ENCODE measurements at places on chromosomes 3 and 15.

GRCh38 chr15:41950489-41950888 is 21.9 kb downstream of the EHD4 start:
- DNase-seq = no peak

DNA sequence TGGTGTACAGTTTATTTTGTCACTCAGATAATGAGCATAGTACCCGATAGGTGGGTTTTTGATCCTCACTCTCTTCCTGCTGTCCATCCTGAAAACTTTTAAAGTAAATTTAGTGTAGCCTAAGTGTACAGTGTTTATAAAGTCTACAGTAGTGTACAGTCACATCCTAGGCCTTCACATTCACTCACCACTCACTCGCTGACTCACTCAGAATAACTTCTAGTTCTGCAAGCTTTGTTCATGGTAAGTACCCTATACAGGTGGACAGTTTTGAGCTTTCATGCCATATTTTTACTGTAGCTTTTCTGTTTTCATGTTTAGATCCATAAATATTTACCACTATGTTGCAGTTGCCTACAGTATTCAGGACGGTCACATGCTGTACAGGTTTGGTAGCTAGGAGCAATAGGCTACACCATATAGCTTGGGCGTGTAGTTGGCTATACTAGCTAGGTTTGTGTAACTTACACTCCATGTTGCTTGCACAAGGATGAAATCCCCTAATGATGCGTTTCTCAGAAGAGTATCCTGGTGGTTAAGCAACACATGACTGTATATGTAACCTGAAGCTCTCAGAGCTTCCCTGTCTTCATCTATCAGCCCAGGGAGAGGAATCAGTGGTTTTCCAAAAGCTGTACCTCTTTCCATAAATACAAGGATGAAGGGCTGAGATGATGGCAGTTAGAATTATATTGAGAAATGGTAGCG is 87.6 kb upstream of the SLC25A26 start:
- no peak for DNase-seq

DNA sequence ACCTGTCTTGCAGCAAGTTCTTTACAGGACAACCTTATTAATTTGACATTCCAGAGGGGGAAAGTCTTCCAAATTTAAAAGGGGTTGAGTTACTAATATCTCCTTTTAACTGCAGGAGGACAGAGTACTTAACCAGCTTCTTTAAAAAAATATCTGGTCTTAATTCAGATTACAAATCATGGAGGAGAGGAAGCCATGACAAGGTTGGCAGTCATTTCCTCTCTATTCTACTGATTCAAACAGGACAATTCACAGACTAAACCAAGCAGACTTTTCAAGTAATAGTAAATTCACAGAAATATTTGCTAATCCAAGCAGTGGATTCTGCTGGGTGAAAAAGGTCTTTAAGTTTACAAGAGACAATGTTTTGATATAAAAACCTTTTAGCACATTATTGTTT is 185.3 kb downstream of the CFAP20DC start:
- DNase-seq = no peak

DNA sequence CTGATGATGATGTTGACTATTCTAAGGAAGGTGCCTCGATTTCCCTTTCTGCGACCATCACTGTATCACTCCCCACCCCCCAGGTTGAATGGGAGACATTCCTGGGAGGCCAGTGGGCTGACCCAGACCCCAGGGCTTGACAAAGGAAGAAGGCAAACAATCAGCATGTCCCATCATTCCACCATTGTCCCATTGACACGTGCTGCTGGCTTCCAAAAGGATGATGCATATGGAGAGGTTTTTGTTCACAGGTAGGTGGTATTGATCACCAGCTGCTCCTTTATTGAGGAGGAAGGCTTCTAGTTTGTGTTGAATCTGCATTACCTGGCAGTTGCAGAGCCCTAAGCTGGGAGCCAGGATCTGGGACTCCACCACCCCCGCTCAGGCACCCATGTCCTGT is 30.4 kb downstream of the RASGRF1 start:
- DNase-seq = no peak

- no peak for DNase-seq
Observed at GRCh38 chr3:174409086-174409743, 449.9 kb upstream of the NAALADL2 start.

GRCh38 chr15:64636556-64636955 is 138.8 kb downstream of the RBPMS2 start:
- DNase-seq = no peak

DNA sequence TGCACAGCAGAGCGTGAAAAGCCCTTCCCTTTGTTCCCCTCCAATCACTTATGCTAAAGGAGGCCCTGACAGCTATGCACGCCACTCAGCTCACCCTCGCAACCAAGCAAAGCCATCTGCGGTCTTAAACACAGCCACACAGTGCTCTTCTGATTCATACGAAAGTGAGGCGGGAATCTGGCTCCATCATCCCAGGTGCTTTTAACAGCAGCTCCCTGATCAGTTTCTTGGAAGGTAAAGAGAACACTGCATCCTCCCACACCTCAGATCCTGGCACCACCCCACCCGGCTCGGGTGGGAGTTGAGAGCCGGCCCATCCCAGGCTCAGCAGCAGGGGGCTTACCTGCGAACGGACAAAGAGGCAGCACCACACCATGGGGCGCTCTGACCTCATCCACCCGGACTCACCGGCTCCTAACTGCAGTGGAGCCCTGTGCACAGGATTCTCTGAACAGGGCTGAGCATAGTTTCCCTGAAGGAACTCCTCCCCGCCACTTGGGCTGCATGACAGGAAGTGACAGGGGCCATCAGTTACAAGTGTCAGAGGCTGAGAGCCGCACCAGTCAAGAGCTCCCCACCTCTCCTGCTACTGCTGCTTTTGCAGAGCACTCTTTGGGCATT is 114.3 kb upstream of the ARHGEF3 start:
- DNase-seq = peak; percentile 72

DNA sequence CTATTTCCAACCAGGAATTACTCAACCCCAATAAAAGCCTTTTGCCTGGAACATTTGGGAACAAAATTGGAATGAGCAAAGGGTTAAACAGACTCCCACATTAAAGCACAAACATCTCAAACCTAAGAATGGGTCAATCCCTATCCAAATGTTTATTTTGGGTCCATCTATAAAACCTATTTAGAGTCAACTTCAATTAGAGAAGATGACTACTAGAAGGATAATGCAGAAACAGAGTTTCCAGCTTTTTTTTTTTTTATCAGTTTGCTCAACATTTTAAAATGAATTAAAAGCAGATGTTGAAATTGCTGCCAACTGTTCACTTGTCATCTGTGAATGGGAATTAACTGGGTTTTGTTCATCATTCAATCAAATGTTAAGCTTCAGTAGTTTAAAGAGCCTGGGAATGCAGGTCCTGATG is 4.1 kb upstream of the TBC1D23 start:
- no peak for DNase-seq

- DNase-seq = no peak
Observed at GRCh38 chr3:38124324-38125122, 12.4 kb downstream of the ACAA1 start.

DNA sequence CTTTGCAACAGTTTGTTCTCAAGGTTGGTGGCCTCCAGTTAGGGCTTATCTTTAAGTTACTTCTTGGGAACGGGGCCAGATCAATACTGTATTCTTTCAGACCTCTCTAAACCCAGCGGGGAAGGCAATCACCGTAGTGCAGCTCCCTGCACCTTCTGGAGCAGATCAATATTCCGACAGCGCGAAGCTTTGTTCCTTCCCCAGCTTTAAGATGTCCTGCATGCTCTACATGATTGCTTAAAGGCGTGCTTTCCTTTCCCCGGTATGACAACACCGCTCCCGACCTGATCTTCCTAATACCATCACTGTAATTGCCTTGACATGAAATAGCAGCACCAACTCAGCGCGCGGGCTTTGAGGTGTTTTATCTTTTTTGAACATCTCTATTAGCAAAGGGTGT is 755.2 kb downstream of the NR2F2 start:
- DNase-seq = no peak
